ENCODE measurements at places on chromosomes 2 and 18. TPM values are rescaled to one million over a fixed set of nuclear protein-coding genes. Genes with fewer than 3 reads are reported as not detected.

DNA sequence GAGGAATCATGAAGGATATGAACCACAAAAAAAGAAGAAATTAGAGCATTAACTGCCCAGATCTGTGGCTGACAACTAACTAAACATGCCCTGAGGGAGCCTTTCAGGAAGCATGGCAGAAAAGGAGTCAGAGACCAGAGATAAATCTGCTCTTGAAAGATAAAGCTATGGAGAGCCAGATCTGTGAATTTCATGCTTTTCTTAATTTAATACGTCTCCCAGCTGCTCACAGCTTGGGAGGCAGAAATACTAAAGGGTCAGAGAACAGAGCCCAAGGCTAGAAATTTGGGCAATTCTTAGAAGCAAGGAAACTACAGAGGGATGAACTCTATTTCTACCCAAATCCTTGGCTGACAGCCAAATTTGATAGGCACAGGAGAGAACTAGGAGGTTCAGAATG lies 223.0 kb upstream of the DPP10 start:
- DNase-seq, result peak; percentile 15

- DNase-seq, result peak; percentile 81
These were observed 36.8 kb upstream of the EML4 start for GRCh38 chr2:42132191-42132965.

DNA sequence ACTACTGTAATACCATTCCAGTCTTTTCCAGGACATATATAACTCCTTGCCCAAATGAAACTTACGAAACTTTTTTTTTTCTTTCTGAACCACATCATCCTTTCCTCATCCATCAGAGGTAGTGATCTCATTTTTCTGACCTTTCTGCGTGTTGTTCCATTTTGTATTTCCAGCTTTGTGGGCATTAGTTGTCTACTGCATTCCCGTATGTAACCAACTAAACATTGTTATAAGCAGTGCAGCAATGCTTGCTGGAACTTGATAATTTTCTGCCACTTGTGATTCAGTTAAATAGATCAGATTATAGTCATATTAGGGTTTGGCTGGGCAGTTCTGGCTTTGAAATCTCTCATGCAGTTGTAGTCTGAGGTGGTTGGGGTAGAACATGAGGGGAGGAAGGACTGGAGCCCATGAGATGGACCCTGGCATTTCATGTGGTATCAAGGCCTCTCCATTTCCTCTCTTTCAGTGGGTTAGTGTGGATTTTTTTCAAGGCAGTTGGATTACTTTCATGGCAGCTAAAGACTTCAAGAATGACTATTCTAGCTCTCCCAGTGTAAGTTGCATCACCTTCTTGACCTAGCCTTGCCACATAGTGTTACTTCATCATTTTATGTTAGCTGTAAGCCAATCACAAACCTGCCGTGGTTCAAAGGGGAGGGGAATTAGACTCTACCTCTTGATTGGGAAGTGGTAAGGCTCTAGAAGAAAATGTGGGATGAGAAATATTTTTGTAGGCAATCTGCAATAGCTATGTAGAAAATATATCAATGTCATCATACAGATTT lies 80.5 kb downstream of the EHBP1 start:
- peak; percentile 12 for DNase-seq

GRCh38 chr18:31267823-31268481 lies 50.0 kb upstream of the DSG1 start:
- no peak for DNase-seq

- peak; percentile 88 for DNase-seq
These were observed 78.8 kb upstream of the IGFBP5 start for GRCh38 chr2:216774180-216774579.

- DNase-seq, result no peak
These were observed 174.5 kb downstream of the LAMA1 start for GRCh38 chr18:6943143-6943542.

GRCh38 chr2:9707008-9707407 lies 76.2 kb upstream of the YWHAQ start:
- no peak for DNase-seq

GRCh38 chr18:63444580-63444979 lies 22.3 kb upstream of the VPS4B start:
- peak; percentile 48 for DNase-seq

GRCh38 chr2:186554850-186555671 lies 34.8 kb upstream of the ITGAV start:
- DNase-seq, result no peak

Gene EVX2
- not detected for total RNA-seq

Gene DOCK10
- 45.6 TPM for total RNA-seq

Gene ID2
- total RNA-seq, result 84.3 TPM

Gene RGPD8
- total RNA-seq, result 3.4 TPM

All from RPMI7951 (cell line).